ENCODE measurements at places on chromosomes 1 and 21.

GRCh38 chr1:81449786-81450185 lies 350.9 kb upstream of the ADGRL2 start:
- DNase-seq: no peak

DNA sequence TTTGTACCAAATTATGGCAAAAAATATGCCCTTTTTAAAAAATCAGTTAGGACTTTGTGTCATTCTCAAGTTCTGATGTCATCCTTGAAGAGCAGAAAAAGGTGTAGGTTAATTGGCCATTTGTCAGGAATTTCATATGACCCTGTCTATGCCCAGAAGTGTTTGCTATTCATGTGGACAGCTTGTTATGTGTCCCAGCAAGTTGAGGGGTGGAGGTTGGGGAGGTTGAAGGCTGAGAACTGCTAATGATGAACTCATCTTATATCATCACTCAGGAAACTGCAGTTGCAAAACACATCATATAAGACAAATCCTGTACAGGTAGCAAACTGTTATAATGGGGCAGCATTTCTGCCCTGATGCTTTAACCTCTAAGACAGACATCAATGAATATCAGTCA lies 106.5 kb downstream of the PHTF1 start:
- no peak for DNase-seq

DNA sequence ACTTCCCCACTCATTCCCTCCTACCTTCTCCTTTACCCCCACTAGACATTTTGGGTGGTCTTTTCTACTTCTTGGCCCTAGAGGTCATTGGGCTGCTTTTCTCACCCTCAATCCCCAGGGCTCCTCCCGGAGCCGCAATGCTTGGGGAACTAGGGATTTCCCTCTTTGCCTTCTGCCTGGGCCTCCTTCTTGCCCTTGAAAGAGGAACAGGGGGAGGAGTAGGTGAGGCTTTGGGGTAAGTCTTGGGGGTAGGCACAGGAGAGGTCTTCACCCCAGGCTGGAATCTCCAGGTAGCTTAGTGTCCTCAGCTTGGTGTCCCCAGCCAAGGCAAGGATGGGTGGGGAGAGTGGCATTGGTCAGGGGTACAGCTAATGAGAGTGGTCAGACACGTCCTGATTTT lies 56.2 kb upstream of the EPS8L3 start:
- DNase-seq: no peak

DNA sequence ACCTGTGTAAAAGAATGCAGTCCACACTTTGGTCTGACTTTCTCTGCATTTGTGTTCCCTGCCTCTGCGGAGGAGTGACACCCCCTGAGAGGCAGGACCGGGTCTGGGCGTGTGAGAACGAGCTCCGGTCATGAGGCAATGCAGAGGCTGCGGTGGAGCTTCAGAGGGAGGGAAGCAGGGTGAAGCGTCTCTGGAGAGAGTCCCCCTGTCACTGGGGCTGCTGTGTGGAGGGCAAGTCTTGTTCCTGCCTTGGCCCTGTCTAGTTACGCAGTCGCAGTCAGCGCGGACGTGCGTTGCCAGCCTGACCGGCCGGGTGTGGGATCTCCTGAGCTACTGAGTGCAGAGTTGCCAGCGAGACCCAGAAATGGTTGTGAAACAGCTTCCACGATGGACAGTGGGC lies 48.5 kb downstream of the BACE2 start:
- DNase-seq: no peak

DNA sequence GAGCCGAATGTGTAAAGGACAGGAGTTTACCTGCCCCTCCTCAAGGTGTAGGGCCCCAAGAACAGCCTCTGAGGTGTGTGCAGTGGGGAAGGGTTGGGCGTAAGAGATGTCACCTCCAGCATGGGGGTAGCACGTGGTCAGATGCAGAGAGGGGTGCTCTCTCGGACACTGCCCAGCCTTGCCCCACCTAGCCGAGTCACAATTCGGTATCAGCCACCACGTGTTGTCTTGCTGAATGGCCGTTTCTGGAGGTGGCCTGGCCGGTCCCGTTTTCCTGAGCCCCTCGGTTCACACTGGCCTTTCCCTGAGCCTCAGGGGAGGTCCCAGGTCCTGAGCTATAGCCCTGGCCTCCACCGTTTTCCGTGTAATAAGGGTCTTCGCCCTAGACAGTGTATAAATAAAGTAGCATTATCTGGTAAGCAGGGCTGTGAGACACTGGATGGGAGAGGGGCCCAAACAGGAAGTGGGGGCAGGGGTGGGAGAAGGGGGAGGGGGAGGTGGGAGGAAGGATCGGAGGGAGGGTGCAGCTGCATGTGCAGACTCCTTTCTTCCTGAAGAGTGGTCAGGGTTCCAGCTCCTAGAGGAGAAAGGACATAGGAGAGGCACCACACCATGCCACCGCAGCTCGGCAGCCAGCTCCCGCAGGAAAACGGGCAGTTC lies 23.3 kb downstream of the CD34 start:
- DNase-seq: no peak

- peak; percentile 87 for DNase-seq
These were observed 11.7 kb upstream of the S100A11 start for GRCh38 chr1:152048416-152049009.

- DNase-seq: no peak
These were observed 115.2 kb downstream of the LRRC40 start for GRCh38 chr1:70090141-70090540.

DNA sequence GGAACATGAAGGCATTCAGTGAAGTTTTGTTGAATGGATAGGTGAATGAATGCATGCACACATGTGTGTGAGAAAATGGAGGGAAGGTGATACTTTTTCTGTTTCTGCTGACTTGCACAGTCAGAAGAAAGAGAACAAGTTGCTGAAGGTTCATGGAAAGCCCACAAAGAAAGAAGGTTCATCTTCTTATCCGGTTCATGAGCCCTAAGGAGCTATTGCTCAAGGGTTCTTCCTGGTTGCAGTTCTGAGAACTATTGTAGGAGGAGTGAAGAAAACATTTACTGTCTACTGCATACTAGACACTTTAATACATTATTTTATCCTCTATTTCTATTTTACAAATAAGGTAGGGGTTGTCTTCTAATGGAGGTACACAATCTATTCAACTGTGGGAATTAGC lies 13.4 kb upstream of the NIBAN1 start:
- no peak for DNase-seq

- no peak for DNase-seq
These were observed 102.4 kb upstream of the KRTAP19-8 start for GRCh38 chr21:31140676-31141075.

DNA sequence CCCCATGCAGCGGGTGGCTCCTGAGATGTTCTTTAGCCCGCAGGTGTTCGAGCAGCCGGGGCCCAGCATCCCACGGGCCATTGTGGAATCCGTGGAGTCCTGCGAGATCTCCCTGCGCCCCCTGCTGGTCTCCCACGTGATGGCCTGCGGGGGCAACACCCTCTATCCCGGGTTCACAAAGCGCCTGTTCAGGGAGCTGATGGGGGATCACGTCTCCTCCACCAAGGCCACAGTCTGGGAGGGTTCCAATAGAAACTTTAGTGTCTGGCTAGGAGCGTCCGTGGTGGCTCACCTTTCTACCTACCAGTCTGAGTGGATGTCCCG lies 71.0 kb downstream of the ACTL8 start:
- DNase-seq: no peak

GRCh38 chr1:43705982-43706597 lies 1.2 kb upstream of the ST3GAL3 start:
- no peak for DNase-seq

GRCh38 chr1:38746402-38746935 lies 113.1 kb downstream of the RRAGC start:
- no peak for DNase-seq

DNA sequence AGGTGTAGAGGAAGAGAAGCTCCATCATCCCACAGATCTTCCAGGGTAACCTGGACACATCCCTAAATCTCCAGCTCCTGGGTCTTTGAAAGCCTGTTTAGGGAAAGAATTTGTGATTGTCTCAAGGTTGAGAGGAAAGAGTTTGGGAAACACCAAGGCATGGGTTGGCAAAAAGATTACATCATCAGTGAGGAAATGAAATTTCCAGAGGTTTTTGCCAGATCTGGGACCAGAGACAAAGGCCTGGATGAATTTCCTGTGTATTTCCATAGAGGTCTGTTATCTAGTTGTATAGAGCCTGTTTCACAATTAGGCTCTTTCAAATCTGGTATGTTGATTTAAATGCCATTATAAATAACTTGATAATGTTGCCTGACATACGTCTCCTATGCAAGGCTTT lies 82.3 kb downstream of the GPR89B start:
- no peak for DNase-seq

- DNase-seq: no peak
These were observed 2.7 kb upstream of the TMEM61 start for GRCh38 chr1:54977533-54978297.

- no peak for DNase-seq
These were observed 3.4 kb upstream of the GPR25 start for GRCh38 chr1:200869376-200869752.
